ENCODE measurements at places on chromosomes 11 and 22.

DNA sequence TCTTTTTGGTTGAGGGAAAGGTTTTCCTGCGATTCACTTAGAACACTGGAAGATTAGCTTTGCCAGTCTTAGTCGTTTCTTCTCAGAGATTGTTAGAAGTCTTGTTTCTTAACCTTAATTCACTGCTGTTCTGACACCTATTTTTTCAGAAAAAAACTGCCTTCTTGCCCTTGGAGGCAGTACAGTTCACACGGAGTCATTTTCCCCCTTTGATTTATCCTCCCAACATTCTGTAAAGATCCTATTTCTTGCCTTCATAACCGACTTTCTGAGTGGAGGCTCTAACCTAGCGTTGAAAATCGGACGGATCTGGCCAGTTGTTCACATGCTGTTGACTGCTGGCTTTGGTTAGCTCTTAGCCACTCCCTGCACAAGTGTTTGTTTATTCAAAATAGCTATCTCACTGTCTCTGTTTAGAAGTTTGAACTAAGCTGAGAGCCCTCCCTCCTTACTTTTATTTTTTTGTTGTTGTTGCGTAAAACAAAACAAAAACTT lies 737 bp downstream of the BCL2L13 start:
- no peak for DNase-seq
- peaks cover 21% of the 10 kb centered on the region for H3K4me1 ChIP-seq
- H3K27ac ChIP-seq, result peak overlapping the region; percentile 99

- DNase-seq, result no peak
- peaks cover 3% of the 10 kb centered on the region for H3K4me1 ChIP-seq
- H3K4me3 ChIP-seq, result no peak overlapping the region
- H3K27me3 ChIP-seq, result no peaks in the 10 kb centered on the region
- no peak overlapping the region for H3K27ac ChIP-seq
These were observed 6.9 kb upstream of the PSMC3 start for GRCh38 chr11:47433157-47433556.

DNA sequence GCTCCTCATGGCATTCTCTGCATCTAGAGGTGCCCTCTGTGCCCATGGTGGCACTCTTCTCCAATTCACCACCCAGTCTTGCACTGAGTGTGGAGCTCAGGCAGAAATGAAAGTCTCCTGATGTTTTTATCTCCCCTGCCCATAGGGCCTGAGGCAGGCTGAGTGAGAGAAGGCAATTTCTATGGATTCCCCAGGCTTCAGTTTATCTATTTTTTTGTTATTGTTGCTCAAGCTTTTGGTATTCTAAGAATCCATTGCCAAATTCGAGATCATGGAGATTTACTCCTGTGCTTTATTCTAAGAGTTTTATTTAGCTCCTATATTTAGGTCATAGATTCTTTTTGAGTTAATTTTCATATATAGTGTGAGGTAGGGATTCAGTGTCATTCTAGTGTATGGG lies 40.7 kb downstream of the TSPAN18 start:
- no peaks in the 10 kb centered on the region for H3K27me3 ChIP-seq
- no peak for DNase-seq
- no peaks in the 10 kb centered on the region for H3K36me3 ChIP-seq
- peak overlapping the region; percentile 82 for H3K27ac ChIP-seq

DNA sequence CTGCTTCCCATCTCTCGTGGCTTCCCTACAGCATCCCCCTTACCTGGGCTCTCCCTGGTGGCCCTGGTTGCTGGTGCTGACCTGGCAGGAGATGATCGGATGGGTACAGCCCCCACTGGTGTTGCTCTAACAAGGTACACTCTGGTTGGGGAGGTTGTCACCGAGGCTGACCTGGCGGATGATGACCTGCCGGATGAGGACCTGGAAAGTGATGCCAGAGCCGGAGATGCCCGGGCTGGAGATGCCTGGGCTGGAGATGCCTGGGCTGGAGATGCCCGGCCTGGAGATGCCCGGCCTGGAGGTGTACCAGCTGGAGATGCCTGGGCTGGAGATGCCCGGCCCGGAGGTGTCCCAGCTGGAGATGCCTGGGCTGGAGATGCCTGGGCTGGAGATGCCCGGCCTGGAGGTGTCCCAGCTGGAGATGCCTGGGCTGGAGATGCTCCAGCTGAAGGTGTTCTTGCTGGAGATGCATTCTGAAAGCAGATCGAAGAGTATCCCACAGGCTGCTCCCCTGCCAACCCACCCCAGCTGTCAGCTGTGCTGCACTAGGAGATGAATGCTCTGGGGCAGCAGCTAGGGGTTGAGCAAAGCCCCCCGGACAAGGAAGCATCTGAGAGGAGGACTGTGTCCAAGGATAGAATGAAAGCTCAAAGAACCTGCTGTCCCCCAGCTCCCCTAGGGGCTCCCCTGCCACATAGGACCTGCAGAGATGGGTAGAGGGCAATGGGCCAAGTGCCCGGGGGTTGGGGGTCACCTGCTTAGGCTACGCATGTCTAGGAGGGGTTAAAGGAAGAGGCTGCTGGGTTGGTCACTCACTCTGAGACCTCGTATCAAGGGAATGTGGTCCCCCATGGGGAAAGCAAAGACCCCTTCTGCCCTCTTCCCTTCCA lies 10.6 kb downstream of the TMPRSS13 start:
- no peaks in the 10 kb centered on the region for H3K27me3 ChIP-seq
- H3K36me3 ChIP-seq, result no peaks in the 10 kb centered on the region
- no peak overlapping the region for H3K4me3 ChIP-seq
- no peak overlapping the region for H3K27ac ChIP-seq

DNA sequence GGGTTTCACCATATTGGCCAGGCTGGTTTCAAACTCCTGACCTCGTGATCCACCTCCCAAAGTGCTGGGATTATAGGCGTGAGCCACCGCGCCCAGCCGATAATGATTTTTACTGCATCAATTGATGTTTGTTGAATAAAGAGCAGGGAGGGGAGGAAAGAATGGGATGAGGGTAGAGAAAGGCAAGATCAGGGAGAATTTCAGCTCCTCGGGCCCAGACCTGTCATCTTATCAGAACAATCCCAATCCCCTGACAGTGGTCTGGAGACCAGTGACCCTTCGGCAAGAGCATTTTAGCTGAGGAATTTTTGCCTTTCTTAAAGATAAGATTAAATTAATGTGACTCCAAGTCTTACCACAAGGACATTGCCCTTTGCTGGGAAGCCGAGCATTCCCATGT lies 15.0 kb upstream of the ANO1 start:
- H3K27ac ChIP-seq, result no peak overlapping the region
- H3K27me3 ChIP-seq, result no peaks in the 10 kb centered on the region
- DNase-seq, result no peak
- no peaks in the 10 kb centered on the region for H3K4me1 ChIP-seq
- no peaks in the 10 kb centered on the region for H3K36me3 ChIP-seq

DNA sequence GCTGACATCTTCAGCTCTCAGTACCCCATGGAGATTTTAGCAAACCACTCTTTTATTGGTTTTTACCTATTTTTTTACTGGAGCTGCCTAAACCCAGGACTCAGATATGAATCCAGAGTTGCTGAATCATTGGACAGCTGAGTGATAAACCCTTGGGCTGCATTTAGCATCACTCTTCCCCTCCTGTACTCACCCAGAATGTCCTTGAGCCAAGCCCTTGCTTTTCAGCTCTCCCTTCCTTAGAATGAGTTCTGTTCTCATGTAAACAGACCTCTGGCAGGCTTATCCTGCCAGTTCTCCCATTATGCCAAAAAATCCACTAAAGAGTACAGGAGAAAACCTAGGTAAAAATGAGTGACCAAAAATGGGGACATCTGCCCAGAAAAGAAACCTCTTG lies 200.1 kb upstream of the POU2AF2 start:
- no peaks in the 10 kb centered on the region for H3K36me3 ChIP-seq
- H3K27ac ChIP-seq, result no peak overlapping the region
- H3K4me1 ChIP-seq, result no peaks in the 10 kb centered on the region
- no peaks in the 10 kb centered on the region for H3K27me3 ChIP-seq

DNA sequence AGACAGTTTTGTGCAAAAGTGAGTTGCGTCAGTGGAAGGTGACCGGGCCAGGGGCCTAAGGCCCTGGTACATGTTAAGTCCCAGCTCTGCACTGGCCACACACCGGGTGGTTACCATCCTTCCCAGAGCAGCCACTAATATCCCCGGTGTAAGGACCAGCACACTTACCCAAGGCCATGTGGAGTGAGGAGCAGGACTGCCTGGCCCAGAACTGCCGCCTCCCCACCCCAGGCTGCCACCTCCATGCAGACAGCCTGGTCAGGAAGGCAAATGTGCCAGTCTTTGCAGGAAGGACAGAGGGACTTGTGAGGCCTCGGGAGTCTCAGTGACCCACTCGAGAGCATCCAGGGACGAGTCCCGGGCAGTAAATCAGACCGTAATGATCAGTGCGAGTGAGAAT lies 102.9 kb downstream of the MORC2 start:
- no peak overlapping the region for H3K27ac ChIP-seq
- H3K27me3 ChIP-seq, result no peaks in the 10 kb centered on the region
- DNase-seq, result peak; percentile 50

DNA sequence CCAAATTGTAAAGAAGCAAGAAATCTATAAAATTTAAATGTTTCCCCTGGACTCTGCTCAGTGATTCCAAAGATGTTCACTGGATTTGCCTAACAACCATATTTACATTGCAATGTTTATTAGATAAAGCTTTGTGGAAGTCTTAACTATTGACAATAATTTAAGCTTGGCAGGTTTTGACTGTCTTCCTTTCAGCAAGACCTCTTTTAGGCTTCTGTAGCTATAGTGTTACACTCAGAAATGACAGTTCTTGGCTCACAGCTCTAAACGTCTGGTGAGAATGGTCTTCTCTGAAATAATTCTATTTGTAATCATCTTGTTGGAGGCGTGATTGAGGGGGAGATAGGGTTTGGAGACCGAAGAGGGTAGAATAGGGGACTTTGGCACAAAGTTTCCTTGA lies 44.8 kb upstream of the CRTAM start:
- H3K27ac ChIP-seq, result no peak overlapping the region
- H3K4me1 ChIP-seq, result no peaks in the 10 kb centered on the region
- DNase-seq, result no peak
- H3K4me3 ChIP-seq, result no peak overlapping the region

GRCh38 chr11:17013548-17014320 lies 480 bp downstream of the PLEKHA7 start:
- H3K36me3 ChIP-seq, result no peaks in the 10 kb centered on the region
- DNase-seq, result no peak
- peaks cover 4% of the 10 kb centered on the region for H3K4me1 ChIP-seq
- peak overlapping the region; percentile 73 for H3K27ac ChIP-seq

GRCh38 chr11:111978028-111978771 lies 41.1 kb downstream of the DIXDC1 start:
- H3K27me3 ChIP-seq, result no peaks in the 10 kb centered on the region
- peak overlapping the region; percentile 82 for H3K4me3 ChIP-seq
- H3K4me1 ChIP-seq, result no peaks in the 10 kb centered on the region
- H3K36me3 ChIP-seq, result peaks cover 23% of the 10 kb centered on the region

GRCh38 chr11:86161837-86162236 lies 82.7 kb upstream of the EED start:
- H3K27ac ChIP-seq, result no peak overlapping the region
- H3K36me3 ChIP-seq, result no peaks in the 10 kb centered on the region
- no peaks in the 10 kb centered on the region for H3K27me3 ChIP-seq
